CD8-positive, alpha-beta memory T cell (primary cell): ENCODE measurements at places on chromosomes 13 and 19. TPM values are rescaled to one million over a fixed set of nuclear protein-coding genes. Genes with fewer than 3 reads are reported as not detected.

Gene GPR12
- not detected for total RNA-seq

Gene PRODH2
- not detected for total RNA-seq

Gene TNNT1
- not detected for total RNA-seq

Gene FUT1
- 0.09 TPM for total RNA-seq

Gene RAB4B
- total RNA-seq, result 24.2 TPM

Gene NLRP12
- total RNA-seq, result not detected

Gene MYO16
- total RNA-seq, result 0.38 TPM

Gene ATP4B
- not detected for total RNA-seq

Gene ACP7
- total RNA-seq, result not detected

Gene PCP2
- total RNA-seq, result 0.48 TPM

Gene TMEM221
- not detected for total RNA-seq

Gene NRTN
- total RNA-seq, result 0.26 TPM

Gene SIGLEC12
- total RNA-seq, result 1.0 TPM

Gene ZNF506
- total RNA-seq, result 27.8 TPM

Gene ETV2
- total RNA-seq, result 1.2 TPM

Gene CPT1C
- total RNA-seq, result 0.84 TPM

Gene ZNF626
- total RNA-seq, result 11.2 TPM

Gene ZSCAN1
- not detected for total RNA-seq

Gene GFY
- total RNA-seq, result not detected

Gene MAST1
- 0.38 TPM for total RNA-seq

Gene PSG4
- total RNA-seq, result not detected

Gene KCNC3
- 0.73 TPM for total RNA-seq

Gene COL4A1
- total RNA-seq, result not detected

Gene NLRP11
- total RNA-seq, result 0.07 TPM

Gene LGALS4
- 1.2 TPM for total RNA-seq

Gene C1QTNF9B
- not detected for total RNA-seq

Gene SCGB2B2
- total RNA-seq, result 0.29 TPM

Gene SLC1A6
- total RNA-seq, result not detected

Gene CAMSAP3
- 0.24 TPM for total RNA-seq

Gene TNNI3
- not detected for total RNA-seq

Gene FFAR2
- not detected for total RNA-seq

Gene PLPP2
- not detected for total RNA-seq

Gene ONECUT3
- total RNA-seq, result not detected

Gene SIRT6
- 38.6 TPM for total RNA-seq

Gene DPF1
- total RNA-seq, result 0.78 TPM

Gene ZNF723
- total RNA-seq, result not detected

Gene TMEM190
- not detected for total RNA-seq

Gene FAM32A
- total RNA-seq, result 62.4 TPM

Gene C19orf53
- total RNA-seq, result 163 TPM

Gene CCNA1
- total RNA-seq, result not detected

Gene IL12RB1
- 18.9 TPM for total RNA-seq

Gene EBI3
- 14.8 TPM for total RNA-seq

Gene CKM
- total RNA-seq, result not detected

Gene OR7D2
- total RNA-seq, result not detected

Gene AMER2
- total RNA-seq, result not detected

Gene FUT3
- not detected for total RNA-seq

Gene RXFP2
- total RNA-seq, result not detected

Gene ZNF274
- 25.9 TPM for total RNA-seq

Gene PABPC3
- 0.72 TPM for total RNA-seq

Gene MISP
- not detected for total RNA-seq

Gene DMKN
- total RNA-seq, result 2.2 TPM

Gene GRIK5
- 0.31 TPM for total RNA-seq
